ENCODE measurements at places on chromosomes 16 and 17.

DNA sequence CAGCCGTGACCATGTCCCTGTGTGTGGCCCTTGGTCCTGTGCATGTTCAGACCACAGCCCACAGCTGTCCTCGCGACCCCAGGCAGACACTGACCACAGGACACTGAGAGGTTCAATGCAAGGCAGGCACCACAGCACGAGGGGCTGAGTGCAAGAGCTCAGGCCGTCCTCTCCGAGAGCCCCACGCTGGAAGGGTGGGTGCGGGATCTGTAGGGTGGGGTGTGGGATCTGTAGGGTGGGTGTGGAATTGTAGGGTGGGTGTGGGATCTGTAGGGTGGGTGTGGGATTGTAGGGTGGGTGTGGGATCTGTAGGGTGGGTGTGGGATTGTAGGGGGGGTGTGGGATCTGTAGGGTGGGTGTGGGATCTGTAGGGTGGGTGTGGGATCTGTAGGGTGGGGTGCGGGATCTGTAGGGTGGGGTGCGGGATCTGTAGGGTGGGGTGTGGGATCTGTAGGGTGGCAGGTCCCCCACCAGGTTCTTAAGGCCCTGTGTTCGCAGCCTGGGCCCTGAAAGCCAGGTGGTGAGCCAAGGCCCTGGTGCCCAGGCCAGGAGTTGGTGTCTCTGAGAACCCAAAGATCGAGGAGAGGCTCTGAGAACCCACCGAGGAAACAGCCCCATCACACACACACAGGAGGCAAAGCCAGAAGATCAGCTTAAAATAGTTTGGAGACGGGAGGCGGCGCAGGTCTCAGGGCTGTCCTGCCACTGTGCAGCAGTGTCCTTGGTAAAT lies 48.2 kb downstream of the METRNL start:
- no peak for DNase-seq

DNA sequence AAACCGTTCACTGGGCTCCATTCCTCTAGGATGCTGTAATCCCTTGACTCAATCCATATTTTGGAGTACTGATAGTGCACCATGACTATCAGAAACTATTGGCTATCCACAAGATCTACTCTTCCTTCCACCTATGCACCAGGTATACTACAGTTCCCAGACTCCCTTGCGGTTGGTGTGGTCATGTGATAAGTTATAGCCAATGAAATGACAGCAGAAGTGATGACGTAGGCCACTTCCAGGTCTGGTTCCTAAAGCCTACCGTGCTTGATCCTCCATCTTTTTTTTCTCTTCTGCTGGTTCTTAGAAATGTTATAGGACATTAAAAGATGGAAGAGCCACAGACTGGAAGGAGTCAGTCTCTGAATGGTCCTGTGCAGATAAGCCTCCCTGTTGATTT lies 278.8 kb upstream of the C16orf82 start:
- peak; percentile 20 for DNase-seq

GRCh38 chr17:30369995-30370394 lies 8.7 kb upstream of the CPD start:
- no peak for DNase-seq

- no peak for DNase-seq
These were observed 49.3 kb downstream of the SIAH1 start for GRCh38 chr16:48335961-48336360.

DNA sequence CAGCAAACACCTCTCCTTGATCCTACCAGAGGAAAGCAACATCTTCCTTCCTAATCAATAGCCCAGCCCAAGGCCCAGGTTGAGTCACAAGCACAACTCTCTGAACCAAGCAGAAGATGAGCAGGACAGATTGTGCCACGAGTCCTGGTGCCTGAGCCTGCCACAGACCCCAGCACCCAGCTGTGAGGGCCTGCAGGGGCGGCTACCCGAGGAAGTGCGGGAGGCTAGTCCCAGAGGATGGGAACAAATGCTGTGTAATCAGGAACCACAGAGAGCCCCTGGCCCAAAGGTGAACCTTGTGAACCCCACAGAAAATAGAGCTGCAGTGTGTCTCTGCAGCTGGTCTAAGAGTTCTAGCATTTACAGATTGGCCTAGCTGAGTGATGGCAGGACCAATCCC lies 126.8 kb upstream of the HSBP1 start:
- no peak for DNase-seq

GRCh38 chr17:42704837-42705494 lies 22.6 kb downstream of the CNTNAP1 start:
- DNase-seq: no peak
